ENCODE measurements at places on chromosomes 1 and 21.

DNA sequence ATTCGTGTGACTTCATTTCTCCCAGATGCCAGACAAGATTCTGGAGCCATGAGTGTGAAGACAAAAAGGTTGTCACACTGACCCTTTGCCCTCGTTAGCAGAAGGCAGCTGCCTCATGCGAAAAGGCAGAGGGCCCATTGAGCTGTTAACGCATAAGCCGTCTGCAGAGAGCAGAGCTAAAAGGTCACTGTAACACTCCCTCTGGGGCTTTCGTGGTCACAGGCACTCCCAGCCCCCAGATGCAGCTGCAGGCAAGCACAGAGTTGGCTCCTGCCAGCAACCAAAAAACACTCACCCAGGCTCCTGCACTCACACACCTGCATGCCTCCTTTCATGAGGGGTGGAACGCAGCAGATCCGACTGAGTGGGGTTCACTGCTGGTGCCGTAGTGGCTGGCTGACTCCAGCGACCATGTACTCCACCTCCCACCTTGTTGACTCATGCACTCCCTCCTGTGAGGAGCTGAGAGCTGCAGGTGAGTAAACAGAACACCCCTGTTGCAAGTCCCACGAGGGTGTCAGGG, 287.5 kb downstream of the SMYD3 start:
- DNase-seq, result no peak

- DNase-seq, result no peak
Observed at GRCh38 chr1:232327899-232328298, 302.0 kb downstream of the SIPA1L2 start.

DNA sequence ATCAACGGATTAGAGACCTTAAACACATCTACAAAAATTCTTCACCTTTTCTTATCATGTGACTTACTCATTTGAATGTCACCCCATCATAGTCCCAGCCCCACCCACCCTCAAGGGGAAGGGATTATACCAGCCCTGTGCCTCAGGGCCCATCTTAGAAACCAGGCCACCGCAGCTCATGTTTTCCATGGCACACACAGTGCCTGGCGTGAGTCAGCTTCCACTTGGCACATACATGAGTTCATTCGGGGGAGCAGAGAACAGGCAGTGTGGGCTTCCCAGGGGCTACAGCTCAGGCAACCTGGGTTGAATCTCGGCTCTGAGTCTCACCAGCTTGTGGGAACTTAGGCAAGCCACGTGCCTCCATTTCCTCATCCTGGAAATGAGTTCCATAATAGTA, 310.6 kb downstream of the NPHP4 start:
- DNase-seq, result no peak

- peak; percentile 9 for DNase-seq
Observed at GRCh38 chr1:35112668-35113067, 33.5 kb downstream of the ZMYM1 start.

DNA sequence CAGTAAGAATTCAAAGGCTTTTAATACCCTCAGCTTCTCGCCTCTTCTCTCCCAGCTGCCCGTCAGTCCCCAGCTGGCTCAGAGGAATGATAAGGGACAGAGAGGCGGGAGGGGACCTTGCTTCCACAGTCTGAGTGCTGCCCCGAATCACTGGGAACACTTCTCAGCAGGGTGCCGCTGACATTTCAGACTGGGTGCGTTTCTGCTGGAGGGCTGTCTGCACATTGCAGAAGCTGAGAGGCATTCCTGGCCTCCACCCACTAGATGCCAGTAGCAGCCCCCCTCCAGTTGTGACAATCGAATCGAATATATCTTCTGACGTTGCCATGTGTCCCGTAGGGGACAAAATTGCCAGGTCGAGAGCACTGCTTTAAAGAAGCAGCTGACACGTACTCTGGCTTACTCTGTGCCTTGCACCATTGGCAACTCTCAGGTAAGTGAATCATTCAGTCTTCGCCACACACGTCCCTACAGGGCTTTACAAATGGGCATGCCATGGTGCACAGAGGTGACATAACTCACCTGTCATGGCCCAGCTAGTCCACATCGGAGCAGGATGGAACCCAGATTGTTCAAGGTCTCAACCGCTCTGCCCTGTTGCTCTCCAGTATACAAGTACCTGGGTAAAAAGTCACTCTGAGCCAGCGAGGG, 23.9 kb downstream of the CTNNBIP1 start:
- no peak for DNase-seq

DNA sequence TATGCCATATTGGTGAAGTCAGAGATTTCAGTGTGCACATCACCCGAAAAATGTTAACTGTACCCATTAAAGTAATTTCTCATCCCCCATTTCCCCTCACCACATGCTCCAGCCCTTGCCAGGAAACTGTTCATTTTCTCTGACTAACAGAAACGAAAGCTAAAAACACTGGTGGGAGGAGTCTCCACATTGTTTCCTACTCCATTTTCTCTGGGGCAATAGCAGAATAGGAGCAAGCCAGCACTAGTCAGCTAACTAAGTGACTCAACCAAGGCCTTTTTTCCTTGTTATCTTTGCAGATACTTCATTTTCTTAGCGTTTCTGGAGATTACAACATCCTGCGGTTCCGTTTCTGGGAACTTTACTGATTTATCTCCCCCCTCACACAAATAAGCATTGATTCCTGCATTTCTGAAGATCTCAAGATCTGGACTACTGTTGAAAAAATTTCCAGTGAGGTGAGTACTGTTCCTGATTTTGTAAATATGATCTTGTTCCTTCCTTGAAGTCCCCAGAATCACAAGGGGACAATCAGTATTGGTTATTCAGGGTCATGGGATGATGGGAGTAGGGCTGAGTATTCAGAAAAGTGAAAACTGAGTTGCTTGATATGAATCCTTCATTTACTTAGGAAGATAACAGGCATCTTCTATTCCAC, at the start of gene IFI16:
Gene IFI16 (plus strand): TSS at position 204 of the 658 bp plus-strand sequence. CDS start 4,774 bp downstream, outside the sequence.
- DNase-seq, result peak; percentile 96

- DNase-seq, result peak; percentile 51
Observed at GRCh38 chr1:1272341-1273208, 1.1 kb downstream of the UBE2J2 start.
